ENCODE measurements at places on chromosomes 1 and 21. TPM values are rescaled to one million over a fixed set of nuclear protein-coding genes. Genes with fewer than 3 reads are reported as not detected.

DNA sequence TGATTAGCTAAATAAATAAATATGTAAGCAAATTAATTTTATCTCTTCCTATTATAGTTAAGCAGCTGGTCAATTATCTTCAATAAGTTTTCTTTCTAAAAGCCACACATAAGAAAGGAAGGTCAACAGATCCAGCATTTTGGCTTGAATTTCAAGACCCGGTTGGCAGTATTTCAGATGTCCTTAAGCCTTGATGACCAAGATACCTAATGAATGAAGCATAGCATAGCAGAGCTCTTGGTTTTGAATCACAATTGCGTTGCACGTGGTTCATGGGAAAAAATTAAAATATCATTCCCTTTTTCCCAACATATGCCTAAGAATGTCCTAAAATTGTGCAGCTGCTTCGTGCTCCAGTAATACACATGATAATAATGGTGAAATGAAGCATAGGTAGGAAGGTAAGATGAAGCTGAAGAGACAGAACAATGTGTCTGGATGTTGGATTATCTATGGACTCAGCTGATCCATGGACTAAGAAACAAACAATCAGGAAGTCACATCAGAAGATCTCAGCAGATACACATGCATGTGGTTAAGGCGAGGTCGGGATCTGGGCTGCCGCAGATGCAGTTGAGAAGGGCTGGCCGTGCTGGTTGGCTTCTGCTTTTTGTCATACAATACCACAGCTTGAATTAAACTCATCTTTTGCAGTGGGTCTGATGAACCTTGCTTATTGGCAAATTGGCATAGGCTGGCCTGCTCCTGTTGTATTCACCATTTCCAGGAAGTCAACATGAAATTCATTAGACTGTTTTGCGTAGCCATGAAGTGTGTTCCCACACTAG lies 284.9 kb upstream of the RUNX1 start:
- DNase-seq = no peak

DNA sequence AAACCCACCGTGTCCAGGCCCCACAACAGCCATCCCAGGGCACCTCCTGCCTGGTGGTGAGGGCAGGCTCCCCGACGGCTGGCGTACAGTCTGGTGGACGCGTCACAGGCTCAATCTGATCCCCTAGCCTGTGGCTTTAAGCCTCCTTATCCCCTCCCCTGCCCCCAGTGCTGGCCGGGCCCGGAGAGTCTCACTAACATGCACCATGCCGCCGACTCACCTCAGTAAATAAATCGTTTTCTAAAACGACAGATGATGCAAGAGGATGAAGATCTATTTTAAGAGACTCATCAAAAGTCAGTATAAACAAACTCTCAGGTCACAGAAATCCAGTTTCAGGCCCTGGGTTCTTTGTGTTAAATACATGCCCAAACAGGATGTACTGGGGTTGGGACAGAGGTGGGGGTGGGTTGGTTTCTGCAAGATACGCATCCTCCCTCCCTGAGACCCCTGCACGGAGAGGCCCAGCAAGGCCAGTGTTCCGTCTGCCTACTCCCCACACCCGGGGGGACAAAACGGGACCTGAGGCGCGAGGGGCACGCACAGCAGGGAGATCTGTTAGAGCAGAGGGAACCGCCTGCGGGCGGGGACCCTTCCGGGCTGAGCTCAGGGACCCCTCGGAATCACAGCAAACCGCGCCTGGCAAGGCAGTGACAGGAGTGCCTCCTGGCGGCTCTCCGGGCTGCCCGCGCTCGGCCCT lies 3.1 kb downstream of the PANK4 start:
- no peak for DNase-seq

DNA sequence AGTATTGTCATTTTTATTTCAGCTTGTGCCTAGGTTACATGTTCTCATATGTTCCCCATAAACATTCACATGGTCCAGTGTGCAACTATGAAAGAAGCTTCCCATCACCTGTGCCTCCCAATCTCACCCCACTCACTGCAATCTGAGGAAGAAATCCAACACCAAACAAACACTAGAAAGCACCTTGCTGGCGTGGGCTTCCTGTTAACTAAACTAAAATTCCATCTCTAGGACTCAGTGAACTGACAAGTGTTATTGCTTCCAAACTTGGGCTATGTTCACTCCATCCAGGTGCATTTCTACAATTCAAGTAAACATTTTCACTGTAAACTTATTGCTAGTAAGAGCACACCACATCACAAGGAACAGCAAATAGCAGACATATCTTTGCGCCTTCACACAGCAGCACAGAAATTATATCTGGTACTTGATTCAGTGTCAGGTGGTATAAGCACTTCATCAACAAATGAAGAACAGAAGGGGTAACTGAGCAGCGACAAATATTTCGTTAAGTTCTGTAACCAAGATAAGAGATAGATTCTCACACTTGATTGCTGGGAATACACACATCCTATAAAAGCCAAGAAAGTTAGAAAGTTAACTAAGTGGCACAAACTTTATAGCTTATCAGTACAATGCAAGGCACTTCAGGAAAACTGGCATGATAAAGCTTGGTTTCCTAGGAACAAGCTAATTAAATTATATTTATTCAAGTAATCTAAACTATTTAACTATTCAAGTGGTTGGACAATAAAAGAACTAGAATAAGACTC lies 8.9 kb upstream of the KCNJ15 start:
- no peak for DNase-seq

CELA3A gene
- total RNA-seq = not detected

FAAH gene
- total RNA-seq = 0.97 TPM

SLC50A1 gene
- 11.2 TPM for total RNA-seq

Measured in cardiac septum (tissue), 1 donor.